Osteocyte (in vitro differentiated cells): ENCODE measurements at places on chromosomes 7 and 10.

GRCh38 chr10:79927111-79927828 lies 21.6 kb downstream of the SFTPD start:
- no peak overlapping the region for H3K27ac ChIP-seq
- peaks cover 23% of the 10 kb centered on the region for H3K27me3 ChIP-seq
- DNase-seq: peak; percentile 54
- H3K4me3 ChIP-seq: no peak overlapping the region
- H3K4me1 ChIP-seq: no peaks in the 10 kb centered on the region

DNA sequence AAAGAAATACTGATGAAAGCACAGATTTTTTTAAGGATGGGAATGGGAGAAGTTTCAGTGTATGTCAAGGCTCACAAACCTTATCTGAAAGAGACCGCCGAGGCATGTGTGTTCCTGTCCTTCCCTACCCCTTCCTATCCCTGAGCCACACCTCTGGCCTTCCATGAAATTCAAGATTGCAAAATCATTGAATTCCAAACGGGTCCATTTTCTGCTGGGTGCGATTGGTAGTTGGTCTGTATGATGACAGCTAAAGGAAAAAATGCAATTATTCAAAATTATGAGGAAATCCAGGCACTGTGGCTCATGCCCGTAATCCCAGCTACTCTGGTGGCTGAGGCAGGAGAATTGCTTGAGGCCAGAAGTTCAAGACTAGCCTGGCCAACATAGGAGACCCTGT lies 170.1 kb downstream of the ARHGAP12 start:
- peaks cover 32% of the 10 kb centered on the region for H3K4me1 ChIP-seq
- peak overlapping the region; percentile 5 for H3K4me3 ChIP-seq
- H3K36me3 ChIP-seq: no peaks in the 10 kb centered on the region
- H3K27me3 ChIP-seq: no peaks in the 10 kb centered on the region
- no peak for DNase-seq

GRCh38 chr10:37860494-37861190 lies 3.2 kb upstream of the ZNF248 start:
- no peak overlapping the region for H3K27ac ChIP-seq
- peaks cover 7% of the 10 kb centered on the region for H3K4me1 ChIP-seq
- H3K36me3 ChIP-seq: no peaks in the 10 kb centered on the region
- no peak overlapping the region for H3K4me3 ChIP-seq

- no peaks in the 10 kb centered on the region for H3K36me3 ChIP-seq
- H3K4me1 ChIP-seq: peaks cover 35% of the 10 kb centered on the region
- no peak for DNase-seq
- H3K4me3 ChIP-seq: no peak overlapping the region
- H3K27ac ChIP-seq: no peak overlapping the region
- H3K27me3 ChIP-seq: no peaks in the 10 kb centered on the region
Observed at GRCh38 chr10:32153931-32154330, 97.7 kb upstream of the KIF5B start.

GRCh38 chr10:87868277-87868676 lies 4.9 kb downstream of the PTEN start:
- DNase-seq: no peak
- H3K27me3 ChIP-seq: no peaks in the 10 kb centered on the region
- peak overlapping the region; percentile 55 for H3K27ac ChIP-seq

GRCh38 chr10:7948371-7949000 lies 106.0 kb upstream of the GATA3 start:
- DNase-seq: no peak
- no peaks in the 10 kb centered on the region for H3K36me3 ChIP-seq
- peaks cover 37% of the 10 kb centered on the region for H3K4me1 ChIP-seq
- H3K4me3 ChIP-seq: no peak overlapping the region
- no peaks in the 10 kb centered on the region for H3K27me3 ChIP-seq

DNA sequence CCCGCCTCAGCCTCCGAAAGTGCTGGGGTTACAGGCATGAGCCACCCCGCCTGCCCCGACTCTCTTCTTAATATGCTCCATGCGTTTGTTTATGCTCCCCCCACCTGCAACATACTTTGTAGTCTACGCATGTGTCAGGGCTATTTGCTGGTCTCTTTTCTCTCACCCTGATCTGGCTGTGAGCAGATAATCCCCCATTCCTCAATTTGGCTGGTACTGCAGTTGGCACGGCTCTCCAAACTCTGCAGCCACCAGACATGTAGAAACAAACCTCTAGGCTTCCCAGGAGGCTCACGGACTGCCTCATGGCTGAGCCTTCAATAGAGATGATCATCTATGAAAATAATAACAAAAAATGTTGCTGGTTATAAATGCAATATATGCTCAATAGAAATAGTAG lies 540.3 kb upstream of the GALNT17 start:
- peaks cover 3% of the 10 kb centered on the region for H3K27me3 ChIP-seq
- H3K36me3 ChIP-seq: no peaks in the 10 kb centered on the region
- H3K4me3 ChIP-seq: no peak overlapping the region

DNA sequence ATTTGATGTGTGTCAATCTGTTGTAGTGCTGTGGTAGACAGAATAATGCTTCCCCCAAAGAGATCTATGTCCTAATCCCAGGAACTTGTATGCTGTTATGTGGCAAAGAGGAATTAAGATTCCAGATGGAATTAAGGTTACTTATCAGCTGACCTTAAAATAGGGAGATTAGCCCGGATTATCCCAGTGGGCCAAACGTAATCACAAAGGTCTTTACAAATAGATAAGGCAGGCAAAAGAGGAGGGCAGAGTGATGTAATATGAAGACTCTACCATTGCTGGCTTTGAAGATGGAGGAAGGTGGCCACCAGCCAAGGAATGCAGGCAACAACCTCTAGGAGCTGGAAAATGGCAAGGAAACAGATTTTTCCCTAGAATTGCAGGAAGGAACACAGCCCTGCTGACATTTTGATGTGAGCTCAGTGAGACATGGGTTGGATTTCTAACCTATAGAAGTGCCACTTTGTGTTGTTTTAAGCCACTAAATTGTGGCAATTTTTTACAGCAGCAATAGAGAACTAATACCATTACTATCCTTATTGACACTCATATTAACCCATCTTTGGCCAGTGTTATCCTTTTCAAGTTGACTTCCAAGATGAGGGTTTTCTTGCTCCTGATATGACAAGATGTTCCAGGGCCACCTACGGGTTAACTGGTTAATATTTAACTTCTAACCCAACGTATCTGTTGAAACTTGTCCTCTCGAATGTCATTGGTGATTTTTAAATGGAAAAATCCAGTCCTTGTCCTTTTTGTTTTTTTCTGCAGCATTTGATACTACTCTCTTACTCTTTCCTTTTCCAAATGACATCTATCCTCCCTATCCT lies 29.3 kb downstream of the CYCS start:
- peaks cover 1% of the 10 kb centered on the region for H3K4me1 ChIP-seq
- H3K27me3 ChIP-seq: peaks cover 19% of the 10 kb centered on the region
- no peaks in the 10 kb centered on the region for H3K36me3 ChIP-seq
- no peak overlapping the region for H3K4me3 ChIP-seq

GRCh38 chr10:17061418-17061817 lies 68.2 kb downstream of the CUBN start:
- no peaks in the 10 kb centered on the region for H3K36me3 ChIP-seq
- no peaks in the 10 kb centered on the region for H3K27me3 ChIP-seq

- peaks cover 88% of the 10 kb centered on the region for H3K27me3 ChIP-seq
- DNase-seq: no peak
- peak overlapping the region; percentile 38 for H3K4me3 ChIP-seq
Observed at GRCh38 chr7:97020996-97021746, 3.5 kb downstream of the DLX5 start.

DNA sequence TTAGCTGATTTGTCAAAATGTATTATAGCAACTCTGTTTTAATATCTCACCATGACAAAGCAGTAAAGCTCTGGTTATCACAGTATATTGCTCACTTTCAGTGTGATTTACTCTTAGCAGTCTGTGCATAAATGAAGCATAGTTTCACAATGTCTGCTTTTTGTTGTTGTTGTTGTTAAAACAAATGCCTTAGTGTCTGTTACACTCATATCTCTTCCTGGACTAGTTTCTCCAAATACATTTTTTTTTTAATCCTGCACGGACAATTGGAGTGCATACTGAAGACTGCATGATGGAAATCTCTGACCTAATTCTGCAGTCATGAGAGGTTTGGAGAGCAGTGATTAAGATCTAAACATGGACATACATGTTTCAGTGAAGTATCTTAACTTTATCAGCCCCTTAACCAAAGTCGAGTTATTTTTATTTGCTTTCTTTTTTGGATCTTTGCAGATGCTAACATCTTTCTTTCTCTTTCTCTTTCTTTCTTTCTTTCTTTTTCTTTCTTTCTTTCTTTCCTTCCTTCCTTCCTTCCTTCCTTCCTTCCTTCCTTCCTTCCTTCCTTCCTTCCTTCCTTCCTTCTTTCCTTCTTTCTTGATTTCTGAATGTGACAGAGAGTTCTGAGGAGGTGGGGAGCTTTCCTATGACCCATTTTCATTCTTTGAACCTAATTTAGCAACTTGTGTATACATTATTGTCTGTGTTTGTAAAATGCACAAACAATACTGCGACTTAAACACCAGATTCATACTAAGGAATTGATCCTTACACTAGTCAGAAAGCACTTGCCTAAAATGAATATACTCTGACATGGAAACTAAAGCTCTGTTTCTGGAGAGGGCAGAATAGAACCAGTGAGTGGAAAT lies 161.5 kb upstream of the AGR3 start:
- H3K4me3 ChIP-seq: peak overlapping the region; percentile 49
- peaks cover 59% of the 10 kb centered on the region for H3K4me1 ChIP-seq
- H3K36me3 ChIP-seq: peaks cover 4% of the 10 kb centered on the region
- peak overlapping the region; percentile 91 for H3K27ac ChIP-seq
- no peaks in the 10 kb centered on the region for H3K27me3 ChIP-seq

- H3K27ac ChIP-seq: no peak overlapping the region
- no peaks in the 10 kb centered on the region for H3K27me3 ChIP-seq
- peaks cover 10% of the 10 kb centered on the region for H3K36me3 ChIP-seq
- H3K4me3 ChIP-seq: no peak overlapping the region
- no peak for DNase-seq
Observed at GRCh38 chr10:974038-974784, 14.0 kb upstream of the GTPBP4 start.

GRCh38 chr7:131667699-131668098 lies 111.3 kb upstream of the PODXL start:
- no peak overlapping the region for H3K27ac ChIP-seq
- no peaks in the 10 kb centered on the region for H3K36me3 ChIP-seq
- peaks cover 57% of the 10 kb centered on the region for H3K27me3 ChIP-seq
- H3K4me1 ChIP-seq: no peaks in the 10 kb centered on the region
- no peak for DNase-seq
- no peak overlapping the region for H3K4me3 ChIP-seq

DNA sequence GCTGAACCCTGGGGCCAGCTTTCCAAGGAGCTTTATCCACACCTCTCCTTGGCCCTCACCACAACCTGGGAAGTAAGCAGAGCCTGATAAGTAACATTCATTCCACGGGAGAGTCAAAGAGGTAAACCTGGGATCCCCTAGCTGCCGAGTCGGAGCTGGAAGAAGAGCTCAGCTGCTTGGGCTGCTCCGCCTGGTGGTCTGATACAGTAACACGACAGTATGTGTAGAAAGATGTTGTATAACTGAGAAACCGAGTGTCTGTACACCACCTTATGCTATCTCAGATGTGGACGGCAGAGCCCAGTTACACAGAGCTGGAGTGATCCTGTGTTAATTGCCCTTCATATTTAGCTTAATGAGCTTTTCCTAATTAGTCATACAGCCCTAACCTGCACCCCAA lies 151.3 kb upstream of the KMT2E start:
- no peaks in the 10 kb centered on the region for H3K36me3 ChIP-seq
- H3K4me3 ChIP-seq: no peak overlapping the region
- H3K27ac ChIP-seq: no peak overlapping the region
- H3K27me3 ChIP-seq: peaks cover 53% of the 10 kb centered on the region

DNA sequence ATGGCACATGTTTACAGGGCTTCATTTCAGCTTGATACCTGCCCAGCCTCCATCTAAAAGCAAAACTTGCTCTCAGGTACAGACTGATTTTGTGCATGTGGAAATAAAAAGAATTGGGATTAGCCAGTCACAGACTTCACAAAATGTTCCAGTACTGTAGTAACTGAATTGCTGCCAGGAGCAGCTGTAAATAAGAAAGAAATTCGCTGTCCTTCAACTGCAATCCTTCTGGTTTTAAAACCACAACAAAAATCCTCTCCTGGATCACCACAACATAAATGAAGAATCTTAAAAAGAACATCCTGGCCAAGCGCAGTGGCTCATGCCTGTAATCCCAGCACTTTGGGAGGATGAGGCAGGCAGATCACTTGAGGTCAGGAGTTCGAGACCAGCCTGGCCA lies 3.9 kb upstream of the MIOS start:
- peaks cover 24% of the 10 kb centered on the region for H3K36me3 ChIP-seq
- peaks cover 4% of the 10 kb centered on the region for H3K4me1 ChIP-seq
- no peak for DNase-seq
- no peaks in the 10 kb centered on the region for H3K27me3 ChIP-seq
- H3K27ac ChIP-seq: no peak overlapping the region
- H3K4me3 ChIP-seq: no peak overlapping the region

DNA sequence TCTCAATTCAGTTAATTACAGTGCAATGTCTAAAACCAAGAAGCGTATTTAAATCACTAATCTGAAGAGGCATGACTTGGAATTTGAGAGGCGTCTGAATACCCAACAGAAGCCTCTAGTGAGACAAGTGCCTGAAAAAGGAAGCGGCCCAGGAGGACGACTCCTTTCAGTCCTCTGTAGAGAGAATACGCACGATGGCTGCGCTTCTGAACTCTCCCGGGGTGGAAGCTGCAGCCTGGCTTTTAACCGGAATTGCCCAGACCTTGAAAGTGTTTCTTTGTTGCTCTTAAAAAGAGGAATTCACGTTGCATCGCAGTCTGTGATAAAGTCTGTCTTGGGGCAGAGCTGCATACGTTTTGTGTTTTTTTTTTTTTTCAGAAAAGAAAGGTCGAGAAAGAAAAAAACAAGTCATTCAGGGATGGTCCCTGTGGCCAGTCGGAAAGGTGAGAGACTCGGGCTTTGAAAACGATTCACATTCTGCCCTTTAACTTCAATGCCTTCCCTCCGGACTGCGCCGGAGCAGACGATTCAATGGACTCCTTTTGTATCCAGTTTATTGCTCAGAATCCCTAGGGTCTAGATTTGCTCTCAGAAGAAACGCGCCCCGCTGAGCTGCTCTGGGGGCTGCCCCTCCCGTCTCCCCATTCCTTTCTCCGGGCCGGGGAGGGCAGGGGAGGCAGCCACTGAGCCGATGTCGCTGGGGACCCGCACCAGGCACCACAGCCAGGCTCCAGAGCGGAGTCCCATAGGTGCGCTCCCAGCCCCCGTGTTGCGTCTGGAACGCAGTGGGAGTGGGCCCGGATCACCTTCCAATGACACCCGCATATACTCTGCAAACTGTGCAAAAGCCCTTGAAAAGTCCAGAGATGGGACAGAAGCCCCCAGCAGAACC lies 994 bp upstream of the PTF1A start:
- no peak overlapping the region for H3K27ac ChIP-seq
- no peak overlapping the region for H3K4me3 ChIP-seq
- peaks cover 59% of the 10 kb centered on the region for H3K27me3 ChIP-seq
- H3K36me3 ChIP-seq: no peaks in the 10 kb centered on the region
- no peak for DNase-seq

GRCh38 chr7:71563276-71563675 lies 431.3 kb downstream of the GALNT17 start:
- H3K27ac ChIP-seq: no peak overlapping the region
- no peak overlapping the region for H3K4me3 ChIP-seq
- no peaks in the 10 kb centered on the region for H3K36me3 ChIP-seq
- DNase-seq: no peak
- no peaks in the 10 kb centered on the region for H3K27me3 ChIP-seq
- peaks cover 27% of the 10 kb centered on the region for H3K4me1 ChIP-seq

GRCh38 chr10:84511106-84511505 lies 182.7 kb downstream of the CCSER2 start:
- DNase-seq: no peak
- H3K4me1 ChIP-seq: peaks cover 30% of the 10 kb centered on the region
- H3K27me3 ChIP-seq: no peaks in the 10 kb centered on the region

GRCh38 chr7:142800088-142800487 lies 29.3 kb downstream of the PRSS2 start:
- H3K27ac ChIP-seq: no peak overlapping the region
- H3K27me3 ChIP-seq: peaks cover 70% of the 10 kb centered on the region
- no peak for DNase-seq
- H3K4me1 ChIP-seq: peaks cover 10% of the 10 kb centered on the region
